Stimulated activated CD4-positive, alpha-beta T cell treated with anti-CD3 and anti-CD28 coated beads, Interleukin-1b, Interleukin-23, amount 100 ng/mL, for 1 hour (primary cell): ENCODE measurements at places on chromosomes 13 and 19.

DNA sequence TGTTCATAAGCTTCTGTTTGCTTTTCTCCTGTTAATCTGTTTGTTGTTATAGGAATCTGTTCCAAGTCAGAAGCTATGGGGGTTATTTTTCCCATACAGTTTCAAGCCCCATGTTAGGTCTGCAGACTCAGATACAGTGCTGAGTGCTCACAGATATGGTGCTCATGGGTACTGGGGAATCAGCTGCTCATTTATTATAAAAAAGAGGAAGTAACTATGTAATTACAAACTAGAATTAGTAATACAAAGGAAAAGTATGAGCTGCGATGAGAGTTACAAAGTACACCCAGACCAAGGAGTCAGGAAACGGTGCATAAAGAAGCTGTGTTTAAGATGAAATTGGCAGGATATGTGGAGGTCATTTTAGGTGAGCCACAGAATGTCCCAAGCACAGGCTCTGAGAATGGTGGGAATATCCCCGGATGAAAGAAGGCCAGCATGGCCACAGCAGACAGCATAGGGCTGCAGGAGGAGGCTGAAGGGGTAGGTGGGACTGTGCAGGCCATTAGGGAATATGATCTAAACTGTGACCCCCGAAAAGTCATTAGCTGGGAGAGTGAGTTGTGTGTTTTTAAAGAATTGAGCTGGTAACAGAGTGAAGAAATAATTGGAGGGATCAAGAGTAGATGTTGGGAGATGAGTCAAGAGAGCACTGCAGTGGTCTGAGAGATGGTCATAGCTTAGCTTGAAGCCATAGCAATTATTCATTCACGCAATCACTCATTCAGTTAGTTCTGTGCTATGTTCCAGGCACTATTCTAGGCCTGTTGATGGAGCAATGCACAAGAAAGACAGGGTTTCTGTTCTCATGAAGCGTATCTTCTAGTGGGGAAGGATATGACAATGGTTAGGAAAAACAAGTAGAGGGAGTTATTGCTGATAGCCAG is 177.4 kb upstream of the UBL3 start:
- DNase-seq, result no peak

DNA sequence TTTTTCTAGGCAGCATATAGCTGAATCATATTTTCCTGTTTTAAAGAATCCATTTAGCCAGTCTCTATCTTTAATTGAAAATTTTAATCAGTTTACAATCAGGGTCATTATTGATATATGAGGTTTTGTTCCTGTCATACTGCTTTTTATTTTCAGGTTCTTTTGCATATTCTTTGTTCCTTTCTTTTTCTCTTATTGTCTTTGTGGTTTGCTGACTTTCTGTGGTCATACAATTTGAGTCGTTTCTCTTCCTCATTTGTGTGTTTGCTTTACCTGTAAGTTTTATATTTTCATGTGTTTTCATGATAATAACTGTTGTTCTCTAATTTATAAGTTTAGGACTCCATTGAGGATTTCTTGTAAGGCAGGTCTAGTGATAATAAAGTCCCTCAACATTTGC is 812.6 kb downstream of the DACH1 start:
- no peak for DNase-seq

DNA sequence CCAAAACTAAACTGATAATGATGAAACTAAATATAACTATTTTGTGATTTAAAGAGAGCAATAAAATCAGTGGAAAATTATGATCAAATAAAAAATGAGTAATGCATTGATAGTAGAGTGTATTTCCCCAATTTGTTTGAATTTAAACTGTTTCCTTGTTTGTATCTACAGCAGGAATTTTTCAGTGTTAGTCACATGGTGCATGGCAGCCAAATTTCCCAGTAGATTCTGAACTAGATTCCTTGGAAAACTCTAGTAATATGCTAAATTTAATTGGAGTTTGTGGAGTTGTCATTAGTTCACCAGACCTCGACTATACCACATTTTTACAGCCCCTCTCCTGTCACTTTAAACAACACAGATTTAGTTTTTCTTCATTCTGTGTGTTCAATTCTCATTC is 156.2 kb downstream of the PCCA start:
- no peak for DNase-seq

- DNase-seq, result no peak
Measured at GRCh38 chr13:30173303-30173610, 134.1 kb downstream of the KATNAL1 start.

DNA sequence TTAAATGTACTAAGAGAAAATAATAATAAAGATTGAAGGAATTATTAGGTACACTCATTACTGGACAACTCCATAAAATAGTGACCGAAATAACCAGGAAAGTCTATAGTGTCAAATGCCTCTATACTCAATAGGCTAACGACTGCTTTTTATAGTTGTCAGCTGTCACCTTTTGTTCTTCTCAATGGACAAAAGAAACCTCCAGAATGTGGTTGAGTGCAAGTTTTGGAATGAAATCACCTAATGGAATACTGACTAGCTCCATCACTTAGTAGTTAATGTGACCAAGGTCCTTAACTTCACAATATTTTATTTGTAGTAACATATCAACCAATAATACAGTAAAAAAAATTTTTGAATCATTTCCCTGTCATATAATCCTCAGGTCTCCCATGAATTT is 18.1 kb downstream of the TSC22D1 start:
- no peak for DNase-seq

DNA sequence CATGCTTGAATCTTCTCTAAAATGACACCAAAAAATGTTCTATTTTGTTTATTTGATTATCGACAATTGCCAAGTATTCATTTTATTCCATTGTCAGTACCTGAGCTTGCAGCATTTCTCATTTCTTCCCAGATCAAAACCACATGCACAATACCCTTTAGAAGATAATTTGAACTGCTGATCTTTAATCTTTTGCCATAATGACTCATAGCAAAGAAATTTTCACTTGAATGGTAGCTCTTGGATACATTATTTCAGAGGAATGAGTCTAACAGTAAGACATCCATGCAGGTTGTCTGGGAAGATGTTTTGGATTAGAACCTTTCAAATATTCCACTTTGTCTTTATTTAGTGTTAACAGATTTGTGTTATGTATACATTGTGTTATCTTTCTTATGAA is 42.0 kb upstream of the RXFP2 start:
- no peak for DNase-seq

DNA sequence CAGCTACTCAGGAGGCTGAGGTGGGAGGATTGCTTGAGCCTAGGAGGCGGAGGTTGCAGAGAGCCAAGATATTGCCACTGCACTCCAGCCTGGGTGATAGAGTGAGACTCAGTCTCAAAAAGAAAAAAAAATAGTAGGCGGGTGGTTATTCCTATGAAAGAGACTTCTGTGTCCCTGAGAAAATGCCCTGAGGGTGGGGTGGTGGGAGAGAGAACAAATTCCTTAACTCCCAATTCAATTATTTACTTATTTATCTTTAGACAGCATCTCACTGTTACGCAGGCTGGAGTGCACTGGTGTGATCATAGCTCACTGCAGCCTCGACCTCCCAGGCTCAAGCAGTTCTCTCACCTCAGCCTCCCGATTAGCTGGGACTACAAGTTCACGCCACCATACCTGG is 10.3 kb upstream of the EEF2 start:
- DNase-seq, result no peak

DNA sequence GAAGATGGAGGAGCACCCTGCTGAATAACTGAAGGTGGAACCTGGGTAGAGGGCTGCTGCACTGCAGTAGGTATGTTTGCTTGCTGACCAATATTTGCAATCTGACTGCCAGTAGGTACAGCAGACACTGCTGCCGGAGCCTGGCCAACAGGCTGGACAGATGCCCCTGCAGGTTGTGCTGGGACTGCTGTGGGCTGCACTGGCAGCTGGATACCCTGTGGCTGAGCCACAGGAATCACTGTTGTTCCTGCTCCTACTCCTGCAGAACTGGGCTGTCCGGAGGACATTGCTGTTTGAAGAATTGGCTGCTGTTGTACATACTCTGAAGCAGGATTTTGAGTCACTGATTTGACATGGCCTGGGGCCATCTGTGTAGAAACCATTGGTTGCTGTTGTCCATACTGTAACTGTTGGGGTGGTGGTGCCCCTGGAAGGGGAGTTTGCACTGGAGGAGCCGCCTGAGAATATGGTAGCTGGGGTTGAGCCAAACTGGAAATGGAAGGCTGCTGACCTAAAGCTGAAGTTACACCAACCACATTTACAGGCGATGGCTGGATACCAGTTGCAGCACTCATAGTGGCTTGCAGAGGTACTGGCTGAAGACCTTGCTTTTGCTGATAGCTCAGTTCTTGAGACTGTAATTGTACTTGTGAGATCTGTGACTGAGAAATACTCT is 2.2 kb downstream of the TSC22D1 start:
- DNase-seq, result no peak

- no peak for DNase-seq
Measured at GRCh38 chr19:435056-435706, 25.7 kb downstream of the SHC2 start.
